Kidney glomerular epithelial cell (primary cell): ENCODE measurements at places on chromosomes 1 and 21.

- no peak for DNase-seq
Measured at GRCh38 chr1:230037261-230037660, 29.8 kb upstream of the GALNT2 start.

- DNase-seq, result peak; percentile 11
Measured at GRCh38 chr1:245079021-245079609, 75.7 kb upstream of the KIF26B start.

DNA sequence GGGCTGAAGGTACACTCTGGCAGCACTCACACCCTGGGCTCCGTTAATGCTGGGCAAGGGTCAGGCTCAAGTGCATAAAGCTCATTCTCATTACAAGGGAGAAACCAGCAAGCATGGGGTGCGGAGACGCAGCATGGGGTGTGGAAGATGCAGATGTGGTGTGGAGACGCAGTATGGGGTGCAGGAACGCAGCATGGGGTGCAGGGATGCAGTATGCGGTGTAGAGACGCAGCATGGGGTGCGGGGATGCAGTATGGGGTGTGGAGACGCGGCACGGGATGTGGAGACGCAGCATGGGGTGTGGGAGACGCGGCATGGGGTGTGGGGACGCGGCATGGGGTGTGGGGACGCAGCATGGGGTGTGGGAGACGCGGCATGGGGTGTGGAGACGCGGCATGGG is 390.7 kb downstream of the NPHP4 start:
- no peak for DNase-seq

DNA sequence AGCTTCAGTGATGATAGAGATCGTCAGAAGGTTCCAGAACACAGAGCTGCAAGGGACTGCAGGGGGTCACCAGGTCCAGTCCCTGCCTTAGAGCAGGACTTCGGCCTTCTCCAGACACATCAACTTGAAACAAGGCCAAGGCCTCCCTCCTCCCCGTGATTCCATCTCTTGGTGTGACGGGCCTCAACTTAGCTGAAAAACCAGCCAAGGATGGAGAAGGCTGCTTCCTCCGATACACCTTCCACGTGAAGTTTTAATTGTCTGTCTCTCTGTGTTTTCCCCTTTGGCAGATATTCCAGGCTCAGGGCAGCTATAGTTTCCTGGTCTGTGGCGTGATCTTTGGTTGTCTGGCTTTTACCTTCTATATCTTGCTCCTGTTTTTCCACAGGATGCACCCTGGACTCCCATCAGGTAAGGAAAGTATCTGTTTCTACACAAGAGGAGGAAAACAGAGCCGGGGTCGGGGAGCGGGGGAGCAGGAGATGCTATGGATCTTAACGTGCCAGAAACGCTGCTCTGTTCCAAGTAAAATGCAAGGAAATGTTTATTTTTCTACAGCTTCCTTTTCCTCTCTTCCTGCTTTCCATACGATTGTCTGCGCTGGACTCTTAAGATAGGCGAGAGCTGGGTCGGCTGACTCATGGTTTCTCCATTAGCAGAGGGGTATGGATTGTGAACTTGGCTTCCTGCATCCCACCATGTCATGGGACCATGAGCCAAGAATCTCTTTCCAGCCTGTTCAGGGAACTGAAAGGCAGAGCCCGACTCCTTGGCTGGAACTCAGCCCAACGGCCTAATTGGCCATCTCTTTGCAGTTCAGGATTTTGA is 32.8 kb downstream of the ELK4 start:
- peak; percentile 21 for DNase-seq

- DNase-seq, result no peak
Measured at GRCh38 chr1:238789916-238790667, 596.3 kb upstream of the CHRM3 start.

DNA sequence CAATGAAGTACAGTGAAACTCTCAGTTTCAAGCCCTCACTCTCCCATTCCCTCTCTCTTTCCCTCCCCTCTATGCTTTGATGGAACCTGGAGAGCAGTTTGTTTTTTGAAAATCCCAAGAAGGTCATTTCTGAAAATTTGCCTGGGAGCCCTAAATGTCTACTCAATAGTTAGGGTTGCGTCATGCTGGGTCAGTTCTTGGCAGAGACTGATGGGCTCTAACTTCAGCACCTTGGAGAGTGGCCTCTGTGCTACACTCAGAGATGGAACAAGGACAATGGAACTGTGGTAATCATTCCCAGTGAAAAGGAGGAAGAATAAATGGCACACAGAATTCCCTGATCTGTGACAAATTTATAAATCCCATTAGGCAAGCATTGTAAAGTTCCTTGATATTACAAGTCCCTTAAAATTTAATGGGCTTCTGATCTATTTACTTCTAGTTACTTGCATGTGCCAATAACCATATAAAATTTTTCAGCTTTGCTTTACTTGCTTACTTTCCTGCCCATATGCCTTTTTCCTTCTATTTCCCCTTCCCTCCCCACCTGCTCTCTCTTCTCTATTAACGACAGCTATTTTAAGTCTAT is 182.9 kb upstream of the KCND3 start:
- DNase-seq, result peak; percentile 29

- peak; percentile 68 for DNase-seq
Measured at GRCh38 chr1:161098210-161099068, at the start of gene KLHDC9. Gene KLHDC9 (plus strand): TSS chr1:161098361. CDS start chr1:161098536, 175 bp downstream.

GRCh38 chr1:44359234-44359935 is 4.3 kb upstream of the ERI3 start:
- no peak for DNase-seq

DNA sequence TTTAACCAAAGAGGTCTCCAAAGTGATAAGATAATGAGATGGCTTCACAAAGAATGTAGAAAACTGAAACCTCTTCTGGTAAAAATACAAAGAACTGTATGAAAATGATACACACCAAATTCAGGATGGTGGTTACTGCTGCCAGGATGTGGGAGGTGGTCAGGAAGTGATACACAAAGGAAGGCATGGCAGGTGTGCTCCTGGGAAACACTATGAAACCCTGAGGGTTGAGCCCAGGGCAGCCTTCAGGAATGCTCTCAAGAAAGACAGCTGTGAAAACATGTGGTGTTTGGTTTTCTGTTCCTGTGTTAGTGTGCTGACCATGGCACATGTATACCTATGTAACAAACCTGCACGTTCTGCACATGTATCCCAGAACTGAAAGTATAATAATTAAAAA is 109.3 kb downstream of the NTNG1 start:
- no peak for DNase-seq

DNA sequence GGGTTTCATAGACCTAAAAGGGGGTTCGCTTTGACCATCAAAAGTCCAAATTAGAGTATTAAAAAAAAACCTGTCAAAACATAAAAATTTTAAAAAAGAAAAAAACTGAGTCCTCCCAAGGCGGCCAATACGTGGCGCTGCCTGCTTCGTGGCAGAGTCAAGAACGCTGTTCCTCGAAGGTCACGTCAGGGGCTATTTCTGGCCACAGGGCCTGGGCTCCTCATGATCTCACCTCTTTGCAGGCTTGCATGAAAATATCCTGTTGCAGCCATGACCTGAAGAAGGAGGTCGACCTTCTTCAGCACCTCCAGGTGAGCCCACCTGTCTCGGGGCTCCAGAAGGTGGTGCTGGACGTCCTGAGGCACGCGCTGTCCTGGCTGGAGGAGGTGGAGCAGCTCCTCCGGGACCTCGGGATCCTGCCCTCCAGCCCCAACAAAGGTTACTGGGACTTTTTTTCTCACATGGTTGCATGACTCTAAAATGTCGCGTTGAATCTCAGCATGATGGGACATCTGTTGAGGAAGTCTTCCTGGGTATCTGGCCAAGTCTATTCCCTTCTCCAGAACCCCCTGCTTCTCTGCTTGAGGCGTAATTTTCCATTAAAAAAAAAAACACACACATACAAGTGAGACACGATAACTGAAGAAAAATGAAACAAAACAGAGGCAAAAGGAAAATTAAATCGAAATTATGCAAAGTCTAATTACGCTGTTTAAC is 80.4 kb upstream of the EFHD2 start:
- no peak for DNase-seq

- DNase-seq, result no peak
Measured at GRCh38 chr1:69410893-69411292, 156.8 kb upstream of the LRRC7 start.

DNA sequence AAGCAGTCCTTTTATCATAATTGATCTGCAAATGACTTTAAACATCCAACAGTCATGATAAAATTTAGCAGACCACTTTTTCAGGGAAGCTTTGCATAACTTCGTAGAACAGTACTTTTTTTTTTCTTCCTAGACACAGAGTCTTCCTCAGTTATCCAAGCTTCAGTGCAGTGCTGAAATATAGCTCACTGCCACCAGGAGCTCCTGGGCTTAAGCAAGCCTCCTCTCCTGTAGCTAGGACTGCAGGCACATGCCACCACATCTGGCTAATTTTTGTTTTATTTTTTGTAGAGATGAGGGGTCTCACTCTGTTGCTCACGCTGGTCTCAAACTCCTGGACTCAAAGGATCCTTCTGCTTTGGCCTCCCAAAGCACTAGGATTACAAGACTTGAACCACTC is 3.8 kb downstream of the F13B start:
- no peak for DNase-seq

- no peak for DNase-seq
Measured at GRCh38 chr1:56911098-56911938, 54.5 kb downstream of the C8B start.

DNA sequence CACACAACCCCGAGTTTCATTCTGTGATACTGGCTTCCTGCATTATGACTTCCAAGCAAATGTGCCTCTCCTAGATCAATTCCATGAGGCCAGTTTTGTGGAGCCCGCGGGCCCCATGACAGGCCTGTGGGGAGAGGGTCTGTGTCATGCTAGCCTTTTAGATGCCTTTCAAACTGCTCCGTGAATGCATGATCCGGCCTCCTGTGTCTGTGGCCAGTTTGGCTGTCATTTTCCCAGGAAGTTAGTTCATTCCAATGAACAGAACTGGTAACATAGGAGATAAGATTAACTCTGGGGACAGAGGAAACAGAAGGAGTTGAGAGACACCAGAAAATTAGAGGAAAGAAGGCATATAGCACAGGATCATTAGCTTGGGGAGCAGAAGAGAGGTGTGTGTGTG is 3.2 kb downstream of the FNDC7 start:
- DNase-seq, result no peak

- DNase-seq, result no peak
Measured at GRCh38 chr1:195376190-195376589, 1232.0 kb downstream of the KCNT2 start.

DNA sequence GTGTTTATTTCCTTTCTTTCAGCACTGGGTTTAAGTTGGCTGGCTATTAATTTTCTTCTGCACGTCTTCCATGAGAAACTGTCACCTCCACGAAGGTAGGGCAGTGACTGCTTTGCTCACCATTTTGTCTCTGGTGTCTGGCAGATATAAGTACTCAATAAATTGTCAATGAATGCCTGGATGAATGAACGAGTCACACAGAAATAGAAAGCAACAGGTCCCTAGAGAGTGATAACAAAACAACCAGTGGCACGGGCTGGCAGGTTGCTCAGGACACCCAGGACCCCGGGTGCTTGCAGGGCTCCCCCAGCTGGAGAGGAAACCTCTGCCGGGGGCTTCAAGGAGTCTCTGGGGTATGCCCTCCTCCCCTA is 3.2 kb upstream of the MYOC start:
- no peak for DNase-seq

- DNase-seq, result no peak
Measured at GRCh38 chr21:31008355-31008754, 29.9 kb downstream of the KRTAP19-8 start.

DNA sequence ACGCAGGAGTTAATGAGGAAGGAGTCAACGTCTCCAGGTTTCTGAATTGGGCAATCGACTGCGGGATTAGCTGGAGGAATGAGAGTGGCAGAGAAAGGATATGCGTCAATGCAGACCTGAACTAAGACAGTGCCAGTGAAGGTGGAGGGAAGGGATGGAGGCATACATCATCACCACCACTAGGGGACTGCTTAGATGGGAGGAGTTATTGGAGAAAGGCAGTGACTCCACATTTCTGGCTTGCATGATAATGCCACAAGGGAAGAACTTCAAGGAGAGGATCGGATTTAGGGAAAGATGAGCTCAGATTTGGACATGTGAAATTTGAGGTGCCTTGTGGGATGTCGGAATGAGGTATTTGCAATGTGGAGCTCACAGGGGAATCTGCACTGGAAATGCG is 17.5 kb downstream of the VASH2 start:
- no peak for DNase-seq

GRCh38 chr1:115951560-115951959 is 24.8 kb upstream of the SLC22A15 start:
- no peak for DNase-seq

DNA sequence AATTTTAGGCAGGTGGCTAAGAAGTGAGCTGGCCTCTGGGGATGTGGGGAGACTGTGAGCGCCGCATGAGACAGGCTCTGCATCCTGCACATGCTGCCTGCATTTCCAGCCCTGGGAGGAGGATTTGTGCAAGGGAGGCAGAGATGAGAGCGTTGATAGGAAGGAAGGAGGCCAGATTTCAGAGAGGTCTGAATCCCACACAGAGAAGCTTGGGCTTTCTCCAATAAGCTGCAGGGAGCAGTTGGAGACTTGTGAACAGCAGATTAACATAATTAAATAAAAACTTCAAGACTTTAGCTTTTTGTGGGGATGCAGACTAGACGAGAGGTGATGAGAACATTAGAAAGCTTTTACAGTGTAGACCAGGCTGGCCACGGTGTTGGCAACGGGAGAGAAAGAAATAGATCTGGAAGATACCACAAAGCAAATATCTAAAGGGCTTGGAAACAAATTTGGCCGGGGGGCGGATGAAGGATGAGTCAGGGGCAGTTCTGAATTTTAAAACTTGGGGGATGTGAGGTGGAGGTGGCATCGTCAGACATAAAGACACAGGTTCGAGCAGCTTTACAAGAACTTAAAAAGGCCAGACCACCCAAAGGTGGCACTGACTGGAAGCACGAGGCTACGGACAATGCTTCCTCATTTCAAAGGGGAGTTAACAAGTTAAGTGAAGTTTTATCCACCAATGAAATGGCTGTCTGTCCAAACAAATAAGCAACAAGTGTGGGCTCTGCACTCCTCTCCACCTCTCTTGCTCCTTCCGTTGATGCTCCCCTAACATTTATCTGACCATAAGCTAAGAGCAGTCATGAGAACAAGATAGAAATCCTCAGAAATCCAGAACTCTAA is 57.0 kb downstream of the HIVEP3 start:
- no peak for DNase-seq

DNA sequence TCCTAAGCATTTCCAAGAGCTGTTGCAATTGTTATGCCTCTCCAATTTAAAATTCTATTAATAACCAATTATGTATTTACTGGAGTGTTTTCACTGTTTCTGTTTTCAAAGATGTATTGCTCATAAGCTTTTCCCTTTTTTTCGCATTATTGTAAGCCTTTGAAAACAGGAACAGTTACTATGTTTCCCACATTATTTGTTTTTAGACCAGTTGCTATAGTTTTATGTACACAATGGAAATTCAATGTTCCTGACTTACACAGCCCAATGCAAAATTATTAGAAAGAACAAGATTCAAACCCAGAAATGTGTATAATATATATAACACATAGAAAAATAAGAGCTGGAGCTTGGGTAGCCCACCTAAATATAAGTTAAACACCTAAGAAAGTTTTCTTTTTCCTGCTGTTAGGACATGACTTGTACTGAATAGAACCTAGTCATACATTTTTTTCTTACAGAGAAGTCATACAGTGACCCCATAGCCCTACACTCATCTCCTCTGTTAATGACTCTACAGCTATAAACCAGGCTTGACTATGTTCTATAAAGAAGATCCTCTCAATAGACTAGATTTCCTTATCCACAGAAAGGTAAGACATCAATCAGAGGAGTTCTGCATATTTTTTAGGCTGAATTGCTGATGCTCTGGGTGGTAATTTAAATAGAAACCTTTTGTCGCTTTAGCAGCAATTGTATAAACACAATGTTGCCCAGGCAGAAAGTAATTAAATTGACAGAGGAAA is 299.6 kb downstream of the USH2A start:
- no peak for DNase-seq
